ENCODE measurements at places on chromosomes 7 and 10. TPM values are rescaled to one million over a fixed set of nuclear protein-coding genes. Genes with fewer than 3 reads are reported as not detected.

GRCh38 chr10:51344371-51344770, 270.1 kb downstream of the PRKG1 start:
- H3K27ac ChIP-seq: no peak overlapping the region
- H3K4me3 ChIP-seq: no peak overlapping the region
- H3K4me1 ChIP-seq: no peaks in the 10 kb centered on the region
- no peaks in the 10 kb centered on the region for H3K36me3 ChIP-seq
- no peaks in the 10 kb centered on the region for H3K27me3 ChIP-seq

GRCh38 chr7:132656846-132657776, 80.8 kb upstream of the PLXNA4 start:
- H3K27me3 ChIP-seq: no peaks in the 10 kb centered on the region
- H3K27ac ChIP-seq: no peak overlapping the region
- no peaks in the 10 kb centered on the region for H3K36me3 ChIP-seq
- H3K4me1 ChIP-seq: no peaks in the 10 kb centered on the region

DNA sequence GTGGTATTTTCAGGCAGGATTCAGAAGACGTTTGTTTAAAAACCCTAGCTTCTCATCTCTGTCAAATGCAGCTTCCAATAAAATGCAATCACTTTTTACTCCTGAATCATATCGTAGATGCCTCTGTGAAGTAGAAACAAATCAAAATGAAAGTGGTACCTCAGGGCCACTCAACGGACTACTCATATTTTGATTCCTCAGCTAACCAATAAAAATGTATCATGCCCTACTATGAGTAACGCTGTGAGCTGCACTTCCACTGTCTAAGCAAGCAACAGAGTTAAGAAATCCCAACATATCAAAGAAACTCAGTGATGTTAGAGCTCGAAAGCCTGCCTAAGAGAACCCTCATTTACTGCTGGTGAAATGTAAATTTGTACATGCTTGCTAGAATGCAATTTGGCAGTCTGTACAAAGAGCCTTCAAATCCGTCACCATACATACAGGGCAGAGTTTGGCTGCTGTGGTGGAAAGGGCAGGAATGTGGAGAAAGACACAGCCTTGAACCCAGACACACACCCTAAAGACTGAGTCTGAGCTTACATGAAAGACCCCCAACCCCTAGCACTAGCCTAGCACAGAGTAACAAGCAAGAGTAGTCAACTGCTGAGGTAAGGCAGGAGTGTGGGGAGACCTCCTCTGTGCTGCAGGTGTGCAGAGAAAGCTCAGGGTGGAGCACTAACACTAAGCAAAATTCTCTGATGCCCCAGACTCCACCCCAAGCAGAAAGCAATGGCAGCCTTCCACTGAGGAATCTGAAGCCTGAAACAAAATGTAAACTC, 151.5 kb downstream of the ANK3 start:
- peaks cover 4% of the 10 kb centered on the region for H3K4me1 ChIP-seq
- no peak overlapping the region for H3K4me3 ChIP-seq
- no peaks in the 10 kb centered on the region for H3K27me3 ChIP-seq
- no peak for DNase-seq
- H3K27ac ChIP-seq: no peak overlapping the region

GRCh38 chr7:23759671-23760391, 49.8 kb downstream of the STK31 start:
- no peak overlapping the region for H3K4me3 ChIP-seq
- H3K36me3 ChIP-seq: no peaks in the 10 kb centered on the region
- no peak overlapping the region for H3K27ac ChIP-seq
- no peaks in the 10 kb centered on the region for H3K27me3 ChIP-seq
- DNase-seq: no peak

DNA sequence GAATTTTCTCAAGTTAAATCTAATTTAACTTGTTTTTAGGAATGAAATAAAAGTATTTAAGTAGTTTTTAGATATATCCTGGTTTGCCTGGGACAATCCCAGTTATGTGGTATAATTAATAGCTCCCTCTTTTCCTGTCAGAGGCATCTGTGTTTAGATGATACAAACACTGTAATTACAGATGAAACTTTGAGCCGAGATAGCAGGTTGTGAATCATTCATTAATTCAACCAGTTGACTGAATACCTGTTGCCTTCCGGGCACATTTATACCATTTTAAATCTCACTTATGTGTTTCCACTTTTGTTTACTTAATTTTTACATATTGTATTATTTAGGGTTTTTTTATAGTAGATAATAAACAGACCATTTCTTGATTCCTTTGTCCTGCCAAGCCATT, 82.1 kb upstream of the GATA3 start:
- no peaks in the 10 kb centered on the region for H3K27me3 ChIP-seq
- no peak overlapping the region for H3K27ac ChIP-seq
- no peak overlapping the region for H3K4me3 ChIP-seq
- DNase-seq: no peak

GRCh38 chr7:132709971-132710567, 133.8 kb upstream of the PLXNA4 start:
- no peaks in the 10 kb centered on the region for H3K4me1 ChIP-seq
- no peak for DNase-seq
- no peak overlapping the region for H3K27ac ChIP-seq
- no peaks in the 10 kb centered on the region for H3K27me3 ChIP-seq
- H3K4me3 ChIP-seq: no peak overlapping the region

GRCh38 chr7:30074422-30075030, 46.3 kb downstream of the PLEKHA8 start:
- no peaks in the 10 kb centered on the region for H3K27me3 ChIP-seq
- H3K36me3 ChIP-seq: no peaks in the 10 kb centered on the region
- H3K4me1 ChIP-seq: no peaks in the 10 kb centered on the region
- no peak overlapping the region for H3K27ac ChIP-seq

GRCh38 chr10:116260599-116260998, 12.4 kb downstream of the GFRA1 start:
- H3K36me3 ChIP-seq: no peaks in the 10 kb centered on the region
- no peak overlapping the region for H3K27ac ChIP-seq
- H3K4me1 ChIP-seq: peaks cover 8% of the 10 kb centered on the region
- H3K4me3 ChIP-seq: no peak overlapping the region

GRCh38 chr7:46705386-46706255, 784.5 kb upstream of the IGFBP3 start:
- no peak overlapping the region for H3K4me3 ChIP-seq
- no peaks in the 10 kb centered on the region for H3K36me3 ChIP-seq
- no peak for DNase-seq
- H3K27ac ChIP-seq: no peak overlapping the region
- peaks cover 2% of the 10 kb centered on the region for H3K4me1 ChIP-seq
- no peaks in the 10 kb centered on the region for H3K27me3 ChIP-seq

GRCh38 chr7:12727455-12728191, 40.2 kb downstream of the ARL4A start:
- H3K27me3 ChIP-seq: no peaks in the 10 kb centered on the region
- H3K27ac ChIP-seq: no peak overlapping the region
- DNase-seq: no peak
- H3K4me3 ChIP-seq: no peak overlapping the region
- H3K36me3 ChIP-seq: no peaks in the 10 kb centered on the region

GRCh38 chr7:86961686-86962085, 97.8 kb downstream of the ELAPOR2 start:
- no peaks in the 10 kb centered on the region for H3K36me3 ChIP-seq
- H3K4me3 ChIP-seq: no peak overlapping the region
- H3K27ac ChIP-seq: no peak overlapping the region
- no peaks in the 10 kb centered on the region for H3K27me3 ChIP-seq

DNA sequence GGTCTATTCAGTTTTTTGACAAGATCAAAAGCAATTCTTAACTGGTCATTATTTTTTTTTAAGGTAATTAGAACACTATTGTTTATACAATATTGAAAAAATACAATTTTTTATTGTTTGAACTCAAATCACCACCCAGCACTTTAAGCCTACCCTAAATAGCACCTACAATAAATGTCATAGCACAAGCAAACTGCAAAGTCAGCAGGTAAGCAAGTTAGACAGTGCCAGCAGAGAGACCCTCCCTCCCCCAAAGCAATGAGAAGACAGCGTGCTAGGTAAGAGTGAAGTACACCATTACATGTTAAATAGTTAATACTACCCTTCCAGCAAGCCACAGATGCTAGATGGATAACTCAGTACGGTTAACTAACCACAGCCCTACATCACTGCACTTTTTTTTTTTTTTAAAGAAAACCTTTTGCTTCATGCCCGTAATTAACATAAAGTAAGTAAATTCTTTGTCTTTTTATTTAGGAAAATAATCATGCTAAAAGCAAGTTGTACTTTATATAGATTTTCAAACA, 120.0 kb downstream of the UBE2H start:
- H3K27me3 ChIP-seq: no peaks in the 10 kb centered on the region
- H3K27ac ChIP-seq: no peak overlapping the region
- DNase-seq: no peak
- no peak overlapping the region for H3K4me3 ChIP-seq

GRCh38 chr10:3976718-3977117, 191.7 kb upstream of the KLF6 start:
- no peaks in the 10 kb centered on the region for H3K4me1 ChIP-seq
- no peak overlapping the region for H3K27ac ChIP-seq
- no peaks in the 10 kb centered on the region for H3K27me3 ChIP-seq
- no peak for DNase-seq

DNA sequence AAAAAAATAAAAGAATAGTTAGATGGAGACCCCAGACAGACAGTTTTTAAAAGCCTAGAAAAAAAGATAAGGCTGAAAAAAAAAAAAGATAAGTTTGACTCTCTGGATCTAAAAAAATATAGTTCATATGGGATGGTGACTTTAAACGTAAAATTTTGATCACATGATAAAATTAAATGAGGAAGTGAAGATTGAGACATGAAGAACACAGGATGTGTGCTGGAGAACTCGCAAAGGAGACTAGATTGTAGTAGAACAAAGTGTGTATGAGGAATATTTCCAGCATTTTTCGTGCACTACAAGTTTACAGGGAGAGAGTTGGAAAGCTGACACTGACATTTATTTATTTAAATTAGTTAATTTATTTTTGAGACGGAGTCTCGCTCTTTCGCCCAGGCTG, 286.4 kb downstream of the PRPF18 start:
- no peak for DNase-seq
- no peaks in the 10 kb centered on the region for H3K27me3 ChIP-seq
- H3K27ac ChIP-seq: no peak overlapping the region
- H3K4me1 ChIP-seq: no peaks in the 10 kb centered on the region
- H3K4me3 ChIP-seq: no peak overlapping the region
- no peaks in the 10 kb centered on the region for H3K36me3 ChIP-seq

DNA sequence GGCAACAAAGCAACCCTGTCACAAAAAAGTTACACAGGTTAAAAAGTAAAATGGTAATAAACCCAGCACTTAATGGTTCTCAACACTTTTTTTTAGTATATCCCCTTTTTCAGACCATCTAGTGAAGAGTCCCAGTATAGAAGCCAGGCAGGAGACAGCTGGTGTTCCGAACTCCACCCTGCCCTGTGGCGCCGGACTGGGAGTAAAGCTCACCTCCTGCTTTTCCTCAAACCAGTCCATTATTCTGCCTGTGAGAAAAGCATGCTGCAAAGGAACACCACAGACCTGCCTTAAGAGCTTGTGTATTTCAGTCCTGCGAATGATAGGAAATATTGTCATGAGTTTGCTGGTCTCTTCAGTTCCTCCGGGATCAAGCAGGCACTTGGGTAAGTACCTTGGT, 81.0 kb downstream of the EZH2 start:
- H3K4me3 ChIP-seq: no peak overlapping the region
- H3K36me3 ChIP-seq: no peaks in the 10 kb centered on the region
- no peak for DNase-seq
- H3K27ac ChIP-seq: no peak overlapping the region

GRCh38 chr10:95181726-95182125, 12.3 kb upstream of the ACSM6 start:
- H3K36me3 ChIP-seq: no peaks in the 10 kb centered on the region
- no peak overlapping the region for H3K27ac ChIP-seq
- H3K4me1 ChIP-seq: peaks cover 2% of the 10 kb centered on the region

- no peak overlapping the region for H3K27ac ChIP-seq
- H3K4me3 ChIP-seq: no peak overlapping the region
- H3K36me3 ChIP-seq: no peaks in the 10 kb centered on the region
- no peak for DNase-seq
These were observed 15.0 kb downstream of the ZNF862 start for GRCh38 chr7:149853157-149853556.

- peaks cover 8% of the 10 kb centered on the region for H3K4me1 ChIP-seq
- no peak overlapping the region for H3K4me3 ChIP-seq
- H3K27me3 ChIP-seq: no peaks in the 10 kb centered on the region
- no peaks in the 10 kb centered on the region for H3K36me3 ChIP-seq
These were observed 252.6 kb downstream of the CELF2 start for GRCh38 chr10:11270135-11270857.

DNA sequence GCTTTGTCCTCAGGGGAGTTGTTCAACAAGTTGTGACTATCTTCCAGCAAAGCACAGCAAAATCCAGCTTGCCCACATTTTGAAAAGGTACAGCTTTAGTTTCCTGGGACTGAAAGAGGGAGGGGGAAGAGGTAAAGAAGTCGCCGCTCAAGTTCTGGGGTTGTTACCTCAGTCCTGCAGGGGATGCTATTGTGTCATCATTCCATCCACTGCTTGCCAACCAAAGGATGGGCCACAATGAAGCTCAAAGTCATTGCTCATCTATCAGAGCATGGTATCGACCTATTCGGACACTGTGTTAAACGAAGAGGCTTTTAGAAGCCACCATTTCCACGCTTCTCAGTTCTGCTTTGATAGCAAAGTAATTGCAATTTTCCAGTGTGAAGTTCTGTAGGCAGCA, 34.3 kb downstream of the NPY start:
- no peak overlapping the region for H3K27ac ChIP-seq
- no peaks in the 10 kb centered on the region for H3K4me1 ChIP-seq
- no peak for DNase-seq

The PTF1A gene
- total RNA-seq: not detected

The C10orf62 gene
- 0.48 TPM for total RNA-seq

The EPDR1 gene
- 31.8 TPM for total RNA-seq

The MMD2 gene
- total RNA-seq: not detected

The PRKAR2B gene
- total RNA-seq: 58.4 TPM

The SPOCK2 gene
- 77.7 TPM for total RNA-seq

Measured in ovary (tissue), 10 donors.